Renal cortex interstitium (tissue), 15 donors: ENCODE measurements at places on chromosomes 4 and X.

DNA sequence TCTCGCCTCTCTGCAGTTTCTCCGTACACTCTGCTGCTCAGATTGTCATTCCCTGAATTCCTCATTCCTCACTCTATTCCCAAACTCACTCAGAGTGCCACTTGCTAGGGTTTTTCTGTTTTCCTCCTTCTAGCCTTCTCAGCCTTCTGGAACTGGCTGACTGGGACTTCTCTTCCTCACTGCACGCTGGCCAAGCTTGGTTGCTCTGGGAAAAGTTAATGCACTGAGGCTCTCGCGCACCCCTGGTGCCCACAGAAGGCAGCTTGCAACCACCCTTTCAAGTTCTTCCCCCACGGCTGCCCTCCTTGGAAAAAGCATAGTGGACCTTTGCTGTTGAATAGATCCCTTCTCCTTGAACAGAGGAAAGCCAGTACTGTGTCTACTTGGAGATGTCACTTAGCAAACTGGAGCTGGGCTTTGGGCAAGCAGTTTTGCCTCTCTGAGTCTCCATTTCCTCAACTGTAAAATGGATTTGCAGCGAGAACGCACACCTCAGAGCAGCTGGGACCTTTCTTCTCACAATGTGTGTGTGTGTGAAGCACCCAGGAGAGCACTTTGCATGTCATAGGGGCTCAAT is 6.0 kb upstream of the CCKAR start:
- no peak for DNase-seq

GRCh38 chr4:88738180-88738579 is 40.6 kb upstream of the NAP1L5 start:
- DNase-seq: no peak

DNA sequence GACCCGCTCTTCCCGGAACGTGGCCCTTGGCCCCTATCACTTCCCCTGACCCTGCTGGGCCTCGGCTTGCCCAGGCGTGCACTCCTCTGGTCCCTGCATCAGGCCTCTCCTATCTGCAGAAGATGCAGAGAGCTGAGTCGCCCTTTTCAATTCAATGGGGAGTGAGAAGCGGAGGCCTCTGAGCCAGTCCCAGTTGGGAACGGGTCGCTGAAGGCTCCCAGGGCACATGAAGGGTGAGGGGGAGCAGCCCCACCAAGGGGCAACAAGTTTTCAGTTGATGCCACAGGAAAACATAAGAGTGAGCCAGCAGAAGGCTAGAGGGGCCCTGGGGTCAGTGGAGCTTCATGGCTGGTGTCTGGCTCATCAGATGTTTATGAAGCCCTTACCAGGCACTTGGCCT is 17.1 kb downstream of the PSAPL1 start:
- no peak for DNase-seq

DNA sequence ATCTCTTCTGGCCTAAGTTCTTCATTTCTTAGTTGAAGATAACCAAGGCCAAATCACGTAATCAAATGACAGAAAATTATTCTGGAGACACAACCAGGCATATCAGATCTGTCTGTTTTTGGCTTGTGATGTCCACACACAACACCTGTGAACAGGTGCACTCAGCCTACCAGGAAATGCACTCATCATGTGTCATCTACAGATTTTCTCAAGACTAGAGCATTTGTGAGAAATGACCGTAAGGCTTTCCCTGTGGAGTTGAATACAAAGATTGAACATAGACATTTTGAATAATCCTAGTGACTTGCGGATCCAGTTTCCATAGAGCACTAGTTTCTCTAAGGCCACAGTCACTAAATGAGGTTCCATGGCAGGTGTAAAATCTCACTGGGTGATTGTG is 26.7 kb upstream of the CXCL8 start:
- no peak for DNase-seq

DNA sequence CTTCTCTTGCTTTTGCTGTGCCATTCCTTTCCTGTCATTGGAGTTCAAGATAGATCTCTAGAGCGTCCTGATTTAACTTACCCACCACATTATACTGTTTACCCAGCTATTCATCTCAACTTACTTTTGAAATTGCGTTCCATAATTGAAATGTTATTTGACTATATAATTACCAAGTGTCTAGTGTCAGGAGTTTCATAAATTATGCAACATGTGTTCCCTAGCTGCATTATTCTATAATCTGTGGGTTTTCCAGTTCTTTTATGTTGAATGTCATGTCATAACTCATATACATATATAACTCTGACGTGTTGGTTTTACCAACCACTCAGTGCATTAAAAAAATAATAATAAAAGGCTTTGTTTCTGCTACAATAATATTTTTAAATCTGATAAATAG is 285.9 kb upstream of the ARSJ start:
- no peak for DNase-seq

GRCh38 chrX:10828036-10828435 is 207.7 kb upstream of the MID1 start:
- no peak for DNase-seq

- no peak for DNase-seq
These were observed 4.1 kb downstream of the KDR start for GRCh38 chr4:55121246-55121645.

DNA sequence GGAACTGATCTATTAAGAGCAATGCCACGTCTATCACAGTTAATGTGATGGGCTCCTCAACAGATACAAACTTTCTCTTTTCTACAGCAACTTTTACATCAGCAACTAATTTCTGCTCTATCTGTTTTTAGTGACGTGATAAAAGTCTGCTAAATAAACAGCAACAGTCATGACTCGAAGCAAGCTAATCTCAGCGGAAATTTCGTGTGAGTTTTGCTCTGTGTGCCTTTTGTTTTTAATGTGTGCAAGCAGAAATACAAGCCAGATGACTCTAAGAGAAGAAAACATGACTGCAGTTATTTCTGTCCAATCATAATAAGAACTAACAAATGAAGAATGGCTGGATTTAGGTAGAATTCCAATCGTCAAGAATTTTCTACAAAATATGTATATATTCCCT is 214.3 kb downstream of the LDB2 start:
- DNase-seq: no peak

GRCh38 chr4:173194157-173194556 is 25.5 kb downstream of the GALNT7 start:
- DNase-seq: no peak

DNA sequence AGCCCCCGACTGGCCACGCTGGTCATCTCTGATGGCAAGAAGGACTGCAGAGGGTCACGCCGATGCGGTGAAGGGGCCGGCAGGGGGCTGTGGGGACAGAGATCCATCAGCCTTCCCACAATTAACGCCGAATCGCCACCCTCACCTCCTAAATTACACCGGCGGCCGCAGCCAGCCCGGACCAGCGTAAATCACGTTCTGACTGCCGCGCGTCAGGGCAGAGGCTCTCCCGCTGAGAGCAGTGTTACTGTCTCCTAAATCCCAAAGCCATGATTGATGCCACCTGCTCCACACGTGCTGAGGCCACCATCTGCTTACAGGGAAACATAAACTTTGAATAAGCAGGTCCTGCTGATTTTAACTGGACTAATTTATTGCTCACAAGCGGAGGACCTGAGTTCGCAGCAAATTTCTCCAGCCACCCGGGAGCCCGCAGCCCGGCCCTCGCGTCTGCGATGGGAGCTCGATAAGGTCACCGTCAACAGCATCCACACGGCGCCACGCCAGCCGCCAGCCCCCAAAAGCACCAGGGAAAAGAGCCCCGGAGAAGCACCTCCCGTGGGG is 127.3 kb upstream of the NKX1-1 start:
- peak; percentile 82 for DNase-seq

GRCh38 chr4:156663663-156664062 is 307.9 kb downstream of the PDGFC start:
- no peak for DNase-seq

- peak; percentile 22 for DNase-seq
These were observed 28.5 kb downstream of the TBCK start for GRCh38 chr4:106287353-106287969.

DNA sequence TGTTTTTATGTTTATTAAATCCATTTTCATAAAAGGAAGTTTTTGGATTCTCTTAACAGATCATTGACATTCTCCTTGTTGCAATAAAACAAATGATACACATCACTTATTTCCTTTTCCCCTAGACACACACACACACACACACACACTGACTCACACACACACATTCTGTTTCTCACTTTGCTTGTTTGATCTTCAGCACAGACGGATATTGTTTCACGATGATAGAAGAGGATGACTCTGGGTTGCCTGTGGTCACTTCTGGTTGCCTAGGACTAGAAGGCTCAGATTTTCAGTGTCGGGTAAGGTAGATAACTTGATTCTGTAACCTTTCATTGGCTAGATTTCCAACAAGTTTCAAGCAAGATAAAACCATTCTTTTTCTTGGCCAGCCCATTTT is 356.8 kb downstream of the BMPR1B start:
- no peak for DNase-seq

DNA sequence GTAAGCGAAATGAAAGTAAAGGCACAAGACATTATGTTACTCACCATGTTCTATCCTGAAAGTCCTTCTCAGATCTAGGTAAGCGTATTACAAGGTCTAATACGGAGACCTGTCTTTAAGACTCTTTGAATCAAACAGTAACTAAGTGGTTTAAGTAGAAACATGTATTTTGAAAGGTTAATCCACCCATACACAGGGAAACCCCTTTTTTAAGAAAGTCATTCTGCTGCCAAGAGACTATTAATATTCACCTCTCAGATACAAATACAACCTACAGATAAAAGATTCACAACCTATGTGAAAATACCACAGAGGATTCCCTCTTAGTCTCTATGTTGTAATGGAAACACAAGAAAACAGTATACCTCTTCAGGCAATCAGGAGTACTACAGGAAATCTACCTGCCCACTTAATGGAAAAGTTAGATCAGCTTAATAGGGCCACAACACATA is 63.2 kb upstream of the TNIP3 start:
- DNase-seq: no peak

- DNase-seq: no peak
These were observed 166.8 kb upstream of the FRG1 start for GRCh38 chr4:189773909-189774308.

DNA sequence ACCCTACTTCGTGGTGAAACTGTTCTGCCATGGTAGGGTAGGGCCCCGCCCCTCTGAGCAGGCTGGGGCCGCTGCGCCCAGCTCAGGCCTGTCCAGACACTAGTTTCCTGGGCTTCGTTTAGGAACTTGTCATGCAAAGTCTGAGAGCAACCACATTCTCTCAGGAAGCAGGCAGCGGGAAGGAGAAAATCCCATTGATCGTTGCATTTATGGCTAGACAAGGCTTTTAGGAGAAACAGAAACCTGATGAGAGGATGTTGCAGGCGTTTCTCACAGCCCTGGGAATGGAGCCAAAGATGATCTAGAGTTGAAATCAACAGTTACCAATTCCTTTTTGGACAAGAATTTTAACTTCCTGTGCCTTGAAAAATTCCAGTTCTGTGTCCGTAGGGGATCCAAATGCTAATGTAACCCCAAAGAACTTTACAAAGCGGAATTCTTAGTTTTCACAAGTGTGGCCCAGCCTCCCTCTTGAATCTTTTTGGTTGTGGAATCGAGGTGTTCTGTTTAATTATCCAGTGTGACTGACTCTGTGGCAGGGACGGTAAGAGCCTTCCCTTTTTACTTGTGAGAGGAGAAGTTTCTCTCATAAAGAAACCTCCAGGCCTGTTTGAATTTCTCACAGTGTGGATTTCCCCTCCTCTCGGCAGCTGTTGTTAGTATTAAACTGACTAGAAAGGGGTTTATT is 4.5 kb upstream of the CXCL9 start:
- DNase-seq: no peak

GRCh38 chr4:78136109-78137081 is 79.3 kb downstream of the FRAS1 start:
- no peak for DNase-seq

DNA sequence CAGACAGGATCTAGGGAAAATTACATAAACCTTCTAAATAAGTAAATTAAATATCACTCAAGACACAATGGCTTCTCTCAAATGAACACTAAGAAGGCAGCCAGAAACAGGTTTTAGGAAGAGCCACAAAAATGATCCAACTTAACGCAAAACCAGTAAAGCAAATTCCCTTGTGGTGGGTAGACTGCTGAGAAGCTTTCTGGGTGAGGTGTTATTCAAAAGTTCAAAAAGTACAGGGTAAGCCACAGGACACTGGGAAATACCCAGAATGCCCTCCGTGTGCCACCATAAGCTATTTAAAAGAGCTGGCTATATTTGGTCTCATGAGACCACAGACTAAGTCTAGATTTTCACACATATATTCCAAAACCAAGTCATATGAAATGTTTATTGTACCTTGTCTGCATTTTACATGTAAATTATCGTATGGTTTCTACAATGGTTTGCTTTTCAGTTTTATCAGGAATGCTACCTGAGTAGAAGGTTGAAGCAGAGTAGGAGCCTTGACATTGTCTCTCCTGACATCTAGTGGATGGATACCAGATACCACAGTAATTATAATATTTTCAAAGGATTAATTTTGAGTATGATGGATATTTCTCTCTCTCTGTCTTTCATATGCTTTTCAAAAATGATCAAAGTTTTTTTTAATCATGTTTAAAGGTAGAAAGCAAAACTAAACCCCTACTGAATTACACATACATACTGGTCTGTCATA is 109.3 kb upstream of the KLHL13 start:
- DNase-seq: no peak

DNA sequence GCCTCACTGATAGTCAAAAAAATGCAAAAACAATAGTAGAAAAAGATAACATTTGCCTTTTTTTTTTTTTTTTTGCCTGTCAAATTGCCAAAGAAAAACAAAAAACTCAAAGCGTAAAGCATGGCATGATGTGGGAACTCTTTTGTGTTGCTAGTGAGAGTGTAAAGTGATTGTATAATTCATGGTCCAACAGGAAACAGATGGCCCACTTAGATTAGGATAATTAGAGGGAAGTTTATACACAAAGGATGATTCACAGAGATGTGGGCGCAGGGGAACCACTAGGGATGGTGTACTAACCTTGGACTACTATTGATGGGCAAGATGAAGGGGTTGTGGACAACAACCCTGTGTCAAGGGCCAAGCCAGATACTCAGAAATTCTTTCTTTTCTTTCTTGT is 16.4 kb downstream of the MCUB start:
- DNase-seq: no peak

- DNase-seq: no peak
These were observed 1021.8 kb downstream of the STPG2 start for GRCh38 chr4:97121493-97121892.

GRCh38 chrX:153245288-153245731 is 66.2 kb downstream of the MAGEA1 start:
- no peak for DNase-seq

DNA sequence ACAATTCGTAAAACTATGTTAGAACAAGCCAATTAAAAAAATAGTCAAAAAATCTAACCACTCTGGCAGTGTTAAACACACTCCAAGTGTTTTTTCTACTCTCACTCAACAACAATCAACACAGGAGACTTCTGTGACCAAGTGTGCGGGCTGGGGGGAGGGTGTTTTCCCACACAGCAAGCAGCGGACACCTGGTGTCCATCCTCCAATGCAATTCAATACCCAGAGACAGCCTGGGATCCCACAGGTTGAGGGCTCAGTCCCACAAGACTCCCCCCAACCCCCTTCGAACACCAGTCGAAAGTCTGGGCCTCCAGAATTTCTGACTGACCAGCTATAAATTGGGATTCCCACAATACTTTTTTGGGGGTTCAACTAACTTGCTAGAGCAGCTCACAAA is 8.3 kb upstream of the PIM2 start:
- no peak for DNase-seq
